ENCODE measurements at places on chromosomes 1 and 21.

- DNase-seq: no peak
Measured at GRCh38 chr1:57167997-57168396, 202.2 kb upstream of the C8B start.

DNA sequence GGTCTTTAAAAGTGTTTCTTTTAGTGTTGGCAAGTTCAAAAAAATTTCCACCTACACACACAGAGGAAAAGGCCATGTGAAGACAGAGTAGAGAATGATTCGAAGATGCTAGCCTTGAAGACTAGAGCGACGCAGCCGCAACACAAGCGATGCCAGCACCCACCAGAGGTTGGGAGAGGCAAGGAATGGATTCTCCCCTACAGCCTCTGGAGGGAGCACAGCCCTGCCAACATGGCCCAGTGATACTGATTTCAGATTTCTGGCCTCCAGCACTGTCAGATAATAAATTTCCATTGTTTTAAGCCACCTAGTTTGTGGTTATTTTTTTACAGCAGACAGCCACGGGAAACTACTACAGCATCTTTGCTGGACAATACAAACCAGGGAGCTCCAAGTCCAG, 6.9 kb upstream of the ADAR start:
- peak; percentile 44 for DNase-seq

- no peak for DNase-seq
Measured at GRCh38 chr21:18340387-18340942, 63.1 kb downstream of the TMPRSS15 start.

- DNase-seq: no peak
Measured at GRCh38 chr1:178607718-178608408, 95.0 kb downstream of the TEX35 start.

DNA sequence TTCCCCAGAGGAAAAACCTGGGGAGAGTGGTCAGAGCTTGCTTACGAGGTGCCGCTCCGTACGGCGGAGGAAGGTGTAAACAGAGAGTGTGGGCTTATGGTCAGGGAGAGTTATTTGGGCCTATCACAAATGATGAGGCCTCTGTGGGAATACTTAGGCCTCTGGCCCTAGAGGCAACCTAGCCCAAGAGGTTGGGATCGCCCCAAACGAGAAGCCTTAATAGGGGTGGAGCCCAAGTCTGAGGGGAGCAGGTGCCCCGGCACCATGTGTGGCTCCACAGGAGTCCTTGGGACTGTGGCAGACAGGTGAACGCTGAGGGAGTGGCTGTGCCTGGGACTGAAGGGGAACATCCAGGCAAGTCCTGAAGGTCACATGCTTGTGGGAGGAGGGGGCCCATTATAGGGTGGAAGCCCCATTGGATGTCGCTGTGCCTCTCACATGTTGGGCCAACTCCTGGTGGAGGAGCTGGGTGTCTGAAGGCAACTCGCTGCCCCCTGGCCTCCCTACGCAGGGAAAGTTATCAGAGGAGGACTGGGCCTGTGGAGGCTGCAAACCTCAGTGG, 135.1 kb downstream of the ZSCAN20 start:
- no peak for DNase-seq

DNA sequence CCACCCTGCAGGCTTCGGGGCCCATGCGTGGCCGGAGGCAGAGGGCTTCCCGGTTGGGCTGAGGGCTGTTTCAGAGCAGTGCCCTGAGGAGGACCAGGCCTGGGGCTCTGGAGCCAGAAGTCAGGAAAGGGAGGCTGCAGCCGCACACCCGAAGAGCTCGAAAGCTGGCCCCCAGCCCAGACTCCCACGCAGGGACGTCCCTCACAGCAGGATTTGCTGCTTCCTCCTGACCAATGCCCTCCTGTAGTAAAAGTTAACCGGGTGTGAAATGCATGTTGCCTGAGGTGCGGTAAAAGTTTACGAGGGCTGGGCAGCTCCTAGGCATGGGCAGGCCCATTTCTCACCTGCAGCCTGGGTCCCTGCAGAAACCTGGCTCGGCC, 101.5 kb upstream of the ARHGEF16 start:
- DNase-seq: peak; percentile 26

GRCh38 chr1:32957017-32957416, 7.6 kb downstream of the RNF19B start:
- no peak for DNase-seq

DNA sequence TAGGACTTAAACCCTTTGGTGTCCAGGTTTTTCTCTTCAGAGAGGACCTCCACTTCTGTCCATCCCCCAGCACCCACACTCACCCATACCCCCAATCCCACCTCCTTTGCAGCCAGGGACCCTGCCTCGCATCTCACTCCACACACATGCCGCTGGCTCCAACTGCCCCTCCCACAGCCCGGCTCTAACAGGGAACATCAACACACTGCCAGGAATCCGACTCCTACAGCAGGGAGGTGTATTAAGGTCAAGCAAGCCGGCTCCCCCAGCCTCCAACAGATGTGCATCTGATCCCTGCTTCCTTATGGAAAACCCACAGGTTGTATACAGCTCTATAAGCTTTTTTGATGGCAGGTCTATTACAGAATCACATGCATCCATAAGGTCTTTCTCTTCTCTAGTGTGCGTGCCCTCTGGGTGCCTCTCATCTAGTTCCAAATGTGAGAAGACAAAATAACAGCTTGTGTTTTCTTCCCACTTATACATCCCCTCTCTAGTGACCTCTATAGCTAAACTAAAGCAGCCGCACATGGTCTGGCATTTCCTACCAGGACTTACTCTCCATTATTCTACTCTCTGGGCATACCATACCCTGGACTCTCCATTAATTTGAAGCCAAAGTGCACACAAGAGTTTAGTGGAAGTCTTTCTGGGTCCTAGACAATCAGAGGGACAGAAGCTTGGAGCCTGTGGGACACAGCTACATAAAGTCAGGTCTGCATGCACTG, 16.3 kb downstream of the PIK3C2B start:
- DNase-seq: no peak

GRCh38 chr1:89525169-89525855, 683 bp downstream of the LRRC8B start:
- DNase-seq: no peak

GRCh38 chr1:97334454-97334853, 586.4 kb downstream of the DPYD start:
- DNase-seq: no peak

GRCh38 chr1:230853731-230854130, 14.6 kb downstream of the C1orf198 start:
- DNase-seq: no peak

GRCh38 chr1:143651350-143651992, 320.3 kb downstream of the FAM72C start:
- DNase-seq: no peak

DNA sequence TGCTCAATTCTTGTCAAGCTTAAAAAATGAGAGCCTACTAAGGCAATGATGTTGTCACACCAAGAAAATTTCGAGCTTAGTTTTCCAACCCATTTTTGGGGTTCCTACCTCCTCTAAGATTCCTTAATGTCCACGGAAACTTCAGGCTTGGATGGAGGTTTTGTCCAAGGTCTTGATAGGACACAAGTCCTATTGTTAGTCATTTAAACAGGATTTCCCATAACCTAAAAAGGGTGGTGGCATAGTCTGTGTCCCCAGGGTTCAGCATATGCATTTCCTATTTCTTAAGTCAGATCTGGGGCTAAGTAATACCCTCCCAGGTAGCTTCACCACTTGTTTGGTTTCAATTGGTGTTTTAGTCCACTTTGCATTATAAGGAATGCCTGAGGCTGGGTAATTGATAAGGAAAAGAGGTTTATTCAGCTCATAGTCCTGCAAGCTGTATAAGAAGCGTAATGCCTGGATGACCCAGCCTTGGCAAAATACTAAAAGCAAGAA, 10.9 kb upstream of the PADI2 start:
- no peak for DNase-seq

DNA sequence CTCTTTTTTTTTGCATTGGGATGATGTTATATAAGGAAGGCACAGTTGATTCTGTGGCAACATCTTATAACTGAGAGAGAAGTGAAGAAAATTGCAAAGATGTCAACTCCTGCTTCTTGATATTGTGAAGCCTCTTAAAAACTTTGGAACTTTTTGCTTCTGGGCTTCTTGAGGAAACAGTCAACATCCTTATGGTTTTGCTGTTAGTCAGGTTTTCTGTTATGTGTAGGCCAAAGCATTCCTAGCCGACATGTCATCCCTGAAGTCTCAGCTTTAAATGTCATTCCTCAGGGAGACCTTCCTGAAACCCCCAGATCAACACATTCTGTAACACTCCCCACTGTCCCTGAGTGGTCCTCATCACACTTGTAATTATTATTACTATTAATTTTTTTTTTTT, 12.6 kb downstream of the FALEC start:
- no peak for DNase-seq

GRCh38 chr1:31054349-31054748, 11.2 kb downstream of the PUM1 start:
- no peak for DNase-seq

- no peak for DNase-seq
Measured at GRCh38 chr1:165742194-165742593, 26.5 kb downstream of the TMCO1 start.

GRCh38 chr1:65323246-65323645, 13.9 kb downstream of the DNAJC6 start:
- DNase-seq: no peak

DNA sequence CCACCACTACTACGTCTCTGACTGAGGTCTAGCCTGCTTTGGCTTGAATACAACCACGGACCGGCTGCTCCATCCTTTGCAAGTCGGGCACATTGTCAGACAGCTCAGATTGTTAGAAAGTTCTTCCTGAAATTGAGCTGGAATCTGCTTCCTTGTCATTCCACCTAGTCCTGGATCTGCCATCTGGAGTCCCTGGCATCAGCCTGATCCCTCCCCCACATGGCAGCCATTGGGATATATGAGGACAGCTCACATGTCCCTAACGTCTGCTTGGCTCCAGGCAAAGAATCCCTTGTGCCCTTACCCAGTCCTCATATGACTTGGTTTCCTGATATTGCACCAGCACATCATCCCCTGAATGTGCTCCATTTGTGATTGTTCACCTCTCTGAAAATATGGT, 56.3 kb upstream of the SYT6 start:
- no peak for DNase-seq

- DNase-seq: no peak
Measured at GRCh38 chr1:96559707-96560596, 161.6 kb upstream of the PTBP2 start.

- no peak for DNase-seq
Measured at GRCh38 chr1:174825806-174826205, 173.9 kb upstream of the CACYBP start.

- DNase-seq: peak; percentile 44
Measured at GRCh38 chr1:205229916-205230700, 2.4 kb downstream of the TMCC2 start.

GRCh38 chr1:216849146-216849545, 125.9 kb upstream of the ESRRG start:
- no peak for DNase-seq

DNA sequence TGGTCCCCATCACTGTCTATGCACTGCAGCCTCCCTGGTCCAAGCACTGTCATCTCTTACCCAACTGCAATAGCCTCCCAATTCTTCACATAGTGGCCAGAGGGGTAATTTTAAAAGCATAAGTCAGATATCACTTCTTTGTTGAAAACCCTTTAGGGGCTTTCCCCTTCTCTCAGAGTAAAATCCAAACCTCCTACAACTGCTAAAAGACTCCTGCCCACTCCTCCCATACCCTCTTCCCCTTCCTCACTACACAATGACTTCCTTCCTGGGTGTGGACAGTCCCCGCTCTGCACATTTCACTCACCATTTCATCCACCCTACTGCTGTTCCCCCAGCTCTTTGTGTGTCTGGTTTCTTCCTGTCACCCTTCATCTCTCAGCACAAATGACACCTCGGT, 8.3 kb downstream of the MCOLN2 start:
- DNase-seq: no peak

DNA sequence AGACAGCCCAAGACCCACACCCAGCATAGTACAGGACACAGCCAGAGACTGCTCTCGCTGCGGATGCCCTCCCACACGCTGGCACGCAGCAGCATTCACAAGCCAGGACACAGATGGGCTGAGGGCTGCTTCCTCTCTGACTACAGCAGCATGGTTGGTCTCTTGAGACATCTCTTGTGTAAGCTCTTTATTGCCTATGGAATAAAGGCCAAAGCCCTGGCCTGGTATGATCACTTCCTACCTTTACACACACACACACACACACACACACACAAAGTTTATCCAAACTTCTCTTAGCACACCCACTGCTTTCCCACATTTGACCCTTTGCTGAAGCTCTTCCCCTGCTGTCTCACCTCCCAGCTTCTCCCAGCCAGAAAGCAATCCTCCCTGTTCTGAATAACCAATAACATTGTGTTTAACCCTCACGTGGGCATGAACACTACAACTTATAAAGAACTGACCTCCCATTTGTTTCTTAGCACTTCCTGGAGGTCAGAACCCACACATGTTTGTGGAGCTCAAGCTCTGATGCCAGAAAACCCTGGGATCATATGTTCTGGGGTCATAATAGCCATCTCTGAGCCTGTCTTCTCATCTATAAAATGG, 1.2 kb upstream of the LUZP1 start:
- peak; percentile 39 for DNase-seq

DNA sequence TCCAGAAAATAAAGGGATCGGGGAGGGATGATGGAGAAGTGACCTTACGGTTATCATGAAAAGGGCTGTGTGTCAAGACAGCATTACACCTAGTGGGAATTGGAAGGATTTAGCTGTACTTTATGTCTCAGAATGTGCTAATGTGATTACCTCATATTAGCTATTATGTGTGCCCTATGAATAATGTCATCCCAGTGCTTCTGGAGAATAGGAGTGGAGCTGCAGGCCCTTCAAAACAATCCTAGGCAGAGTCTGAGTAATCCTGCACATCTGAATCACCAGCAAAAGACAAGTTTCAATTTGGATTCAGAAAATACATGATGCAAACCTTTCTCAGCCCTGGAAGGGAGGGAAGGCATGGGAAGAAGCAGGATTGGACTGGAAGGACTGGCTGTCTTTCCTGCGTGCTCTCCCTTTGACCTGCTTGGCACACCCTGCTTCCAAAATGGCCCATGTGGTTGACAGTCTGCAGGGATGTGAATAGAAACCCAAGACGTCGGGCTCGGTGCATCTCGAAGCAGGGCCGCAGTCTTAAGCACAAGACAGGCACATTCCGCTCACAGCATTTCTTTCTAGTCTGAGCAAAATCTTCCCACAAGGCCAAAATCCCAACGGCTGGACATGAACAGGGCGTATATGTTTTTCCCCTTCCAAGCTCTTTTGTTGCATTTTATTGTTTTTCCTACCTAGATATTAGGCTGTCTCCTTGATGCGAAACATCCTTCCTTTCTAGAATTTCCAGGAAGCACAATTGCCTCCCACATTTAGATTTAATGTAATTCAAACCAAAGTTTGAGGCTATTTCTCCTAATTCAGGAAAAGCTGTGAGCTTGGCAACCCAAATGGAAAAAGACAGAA, 54.3 kb upstream of the TARBP1 start:
- DNase-seq: no peak

Data from adrenal gland (tissue), 19 donors.